ENCODE measurements at places on chromosomes 7 and 10.
A peak's percentile ranks its signal among the peaks of the same experiment; 100 is the strongest.

- DNase-seq: no peak
These were observed 11.7 kb downstream of the MAP3K8 start for GRCh38 chr10:30445711-30446110.

DNA sequence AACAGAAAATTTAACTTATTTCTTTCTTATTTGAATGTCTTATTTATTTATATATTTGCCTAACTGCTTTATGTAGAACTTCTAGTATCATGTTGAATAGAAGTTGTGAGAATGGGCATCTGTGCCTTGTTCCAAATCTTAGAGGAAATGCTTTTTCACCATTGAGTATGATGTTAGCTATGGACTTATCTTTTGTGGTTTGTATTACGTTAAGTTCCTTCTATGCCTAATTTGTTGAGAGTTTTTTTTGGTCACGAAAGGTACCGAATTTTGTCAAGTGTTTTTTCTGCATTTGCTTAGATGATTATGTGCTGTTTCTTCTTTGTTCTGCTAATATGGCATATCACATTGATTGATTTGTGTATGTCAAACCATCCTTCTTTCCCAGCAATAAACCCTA lies 161.0 kb upstream of the TRIM24 start:
- DNase-seq: no peak

DNA sequence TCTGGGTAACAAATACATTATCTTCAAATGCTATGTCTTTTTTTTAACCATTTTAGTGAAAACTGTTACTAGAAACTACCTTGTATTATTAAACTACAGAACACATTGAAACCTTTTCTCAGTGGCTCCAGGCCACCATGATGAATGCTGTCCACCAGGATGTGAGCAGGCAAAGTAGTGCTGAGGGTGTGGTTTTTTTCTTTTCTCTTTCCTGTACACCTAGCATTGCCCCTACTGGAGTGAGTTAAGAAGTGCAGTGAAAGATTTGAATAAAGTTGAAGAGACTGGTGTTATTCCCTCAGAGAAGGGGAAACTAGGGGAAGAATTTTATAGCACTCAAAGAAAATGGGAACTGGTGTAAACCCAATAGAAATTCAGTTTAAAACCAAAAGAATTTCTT lies 120.0 kb upstream of the SAMD8 start:
- DNase-seq: no peak

- no peak for DNase-seq
These were observed 99.7 kb downstream of the CCSER2 start for GRCh38 chr10:84427903-84428650.

- no peak for DNase-seq
These were observed 123.2 kb upstream of the LANCL2 start for GRCh38 chr7:55241958-55242357.

- no peak for DNase-seq
These were observed 7.7 kb downstream of the CREB3L2 start for GRCh38 chr7:137994216-137994615.

DNA sequence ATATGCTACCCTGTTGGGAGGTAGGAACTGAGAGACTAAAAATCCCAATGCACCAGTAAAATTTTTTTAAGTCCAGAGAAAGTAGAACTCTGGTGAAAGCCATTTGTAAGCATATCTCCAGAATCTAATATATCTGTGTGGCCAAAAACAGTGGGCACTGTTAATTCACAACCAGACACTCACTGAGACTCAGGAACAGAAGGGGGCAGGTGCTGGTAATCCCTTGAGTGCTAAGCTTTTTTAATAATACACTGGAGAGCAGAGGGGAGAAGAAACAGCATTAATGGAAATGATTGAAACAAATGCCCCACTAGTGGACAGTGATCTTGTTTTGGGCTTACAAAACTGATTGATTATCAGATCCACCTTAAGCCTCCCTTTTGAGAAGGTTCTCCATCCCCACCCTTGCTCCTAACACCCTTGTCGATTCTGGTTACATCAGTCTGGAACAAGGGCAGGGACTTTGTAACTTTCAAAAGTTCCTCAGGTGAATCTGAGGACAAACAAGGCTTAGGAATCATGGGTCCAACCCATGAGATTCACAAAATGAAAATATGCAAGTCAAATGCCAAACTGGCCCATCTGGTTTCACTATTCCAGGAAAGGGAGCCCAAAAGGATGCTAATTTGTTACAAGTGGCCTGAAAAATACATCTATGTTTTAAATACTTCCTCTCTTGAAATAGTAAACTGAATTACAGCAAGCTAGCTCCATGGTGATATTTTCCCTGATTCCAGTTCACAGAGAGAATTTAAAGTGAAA lies 29.7 kb downstream of the PLXNA4 start:
- DNase-seq: no peak

DNA sequence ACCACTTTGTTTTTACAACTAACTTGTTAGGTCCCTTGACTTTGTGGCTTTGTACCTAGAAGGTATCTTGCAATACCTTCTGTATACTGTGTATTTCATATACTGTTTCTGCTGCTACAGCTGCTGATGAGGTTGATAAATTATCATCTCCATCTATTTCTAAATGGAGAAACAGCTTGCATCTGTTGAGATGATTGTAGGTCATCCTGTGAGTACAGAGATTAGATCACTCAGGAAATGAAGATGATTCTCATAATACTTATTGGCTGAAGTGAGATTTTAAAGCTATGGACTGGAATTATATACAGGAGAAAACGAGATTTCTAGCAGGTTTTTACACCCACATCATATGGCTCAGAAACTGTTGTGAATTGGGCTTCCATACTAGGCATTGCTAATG lies 280.5 kb downstream of the KCND2 start:
- DNase-seq: no peak

- DNase-seq: no peak
These were observed 42.5 kb downstream of the CCDC71L start for GRCh38 chr7:106618480-106618879.

GRCh38 chr7:35565927-35566326 lies 129.0 kb downstream of the HERPUD2 start:
- no peak for DNase-seq

GRCh38 chr7:571096-571717 lies 51.6 kb upstream of the PDGFA start:
- DNase-seq: no peak

DNA sequence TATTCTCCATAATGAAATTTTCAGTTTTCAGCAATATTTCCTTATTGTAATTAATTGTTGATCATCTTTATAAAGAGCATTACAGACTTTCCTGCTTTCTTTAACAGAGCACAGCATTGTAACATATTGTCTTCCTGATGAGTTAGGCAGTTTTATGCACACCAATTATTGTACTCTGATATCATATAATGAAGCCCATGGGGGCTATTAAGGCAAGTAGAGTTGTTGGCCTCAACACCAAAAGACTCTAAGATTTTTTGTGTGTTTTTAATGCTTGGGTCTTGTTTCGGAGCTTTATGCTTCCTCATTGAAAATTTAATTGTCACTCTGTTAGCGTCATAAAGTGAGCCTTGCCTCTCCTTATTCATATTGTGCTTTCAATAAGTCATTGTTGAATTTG lies 49.2 kb upstream of the ARID5B start:
- DNase-seq: no peak

DNA sequence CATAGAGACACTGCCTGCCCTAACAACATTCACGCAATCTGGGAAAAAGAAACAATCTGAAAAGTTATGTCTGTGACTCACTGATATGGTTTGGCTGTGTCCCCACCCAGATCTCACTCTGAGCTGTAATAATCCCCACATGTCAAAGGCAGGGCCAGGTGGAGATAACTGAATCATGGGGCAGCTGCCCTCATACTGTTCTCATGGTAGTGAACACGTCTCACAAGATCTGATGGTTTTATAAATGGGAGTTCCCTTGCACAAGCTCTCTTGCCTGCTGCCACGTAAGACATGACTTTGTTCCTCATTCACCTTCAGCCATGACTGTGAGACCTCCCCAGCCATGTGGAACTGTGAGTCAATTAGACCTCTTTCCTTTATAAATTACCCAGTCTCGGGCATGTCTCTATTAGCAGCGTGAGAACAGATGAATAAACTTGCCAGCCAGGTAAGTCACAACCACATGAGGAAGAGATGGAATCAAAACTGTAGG lies 341.5 kb upstream of the AOAH start:
- DNase-seq: no peak

- no peak for DNase-seq
These were observed 64.5 kb downstream of the MCMBP start for GRCh38 chr10:119807960-119808697.

DNA sequence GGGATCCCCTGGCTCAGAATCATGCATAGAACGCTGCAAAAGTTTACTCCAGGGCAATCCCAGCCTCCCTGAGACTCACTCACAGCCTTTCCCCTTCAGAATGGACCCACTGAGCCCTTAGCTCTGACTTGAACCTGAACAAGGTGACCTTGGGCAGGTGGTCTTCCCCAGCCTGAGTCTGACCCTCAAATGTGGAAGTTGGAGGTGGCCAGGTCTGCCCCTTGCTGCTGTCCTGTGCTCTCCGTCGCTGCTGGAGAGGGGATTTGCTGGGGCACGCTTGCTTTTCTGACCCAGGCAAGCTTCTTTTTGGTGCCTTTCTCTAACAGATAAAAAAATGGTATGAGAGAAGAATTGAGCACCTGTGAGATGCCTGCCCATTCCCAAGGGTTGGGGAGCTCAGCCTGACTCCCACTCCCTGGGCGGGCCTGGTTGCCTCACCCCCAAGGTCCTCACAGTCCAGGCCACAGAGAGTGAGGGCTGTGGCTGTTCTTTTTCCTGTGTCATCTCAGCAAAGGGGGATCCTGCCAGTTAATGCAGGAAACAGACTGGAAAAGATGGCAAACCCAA lies 46.6 kb upstream of the IGFBP3 start:
- no peak for DNase-seq

DNA sequence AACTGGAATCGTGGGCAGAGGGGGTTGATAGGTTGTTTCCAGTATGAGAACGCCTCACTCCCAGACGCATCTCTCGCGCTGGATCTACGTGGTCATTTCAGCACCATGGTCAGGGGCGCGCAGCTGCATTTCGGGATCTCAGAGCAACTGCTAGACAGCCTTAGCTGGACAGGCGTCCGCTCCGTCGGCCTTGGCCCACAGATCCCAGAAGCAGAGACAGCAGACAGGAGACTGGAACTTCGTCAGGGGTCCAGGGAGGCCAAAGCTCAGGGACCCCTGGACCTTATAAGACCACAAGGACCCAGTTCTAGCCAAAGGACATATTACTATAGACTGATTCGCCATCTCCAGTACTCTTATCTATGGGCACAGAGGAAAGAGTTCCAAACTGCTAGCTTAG lies 5.3 kb downstream of the NEUROG3 start:
- DNase-seq: no peak

DNA sequence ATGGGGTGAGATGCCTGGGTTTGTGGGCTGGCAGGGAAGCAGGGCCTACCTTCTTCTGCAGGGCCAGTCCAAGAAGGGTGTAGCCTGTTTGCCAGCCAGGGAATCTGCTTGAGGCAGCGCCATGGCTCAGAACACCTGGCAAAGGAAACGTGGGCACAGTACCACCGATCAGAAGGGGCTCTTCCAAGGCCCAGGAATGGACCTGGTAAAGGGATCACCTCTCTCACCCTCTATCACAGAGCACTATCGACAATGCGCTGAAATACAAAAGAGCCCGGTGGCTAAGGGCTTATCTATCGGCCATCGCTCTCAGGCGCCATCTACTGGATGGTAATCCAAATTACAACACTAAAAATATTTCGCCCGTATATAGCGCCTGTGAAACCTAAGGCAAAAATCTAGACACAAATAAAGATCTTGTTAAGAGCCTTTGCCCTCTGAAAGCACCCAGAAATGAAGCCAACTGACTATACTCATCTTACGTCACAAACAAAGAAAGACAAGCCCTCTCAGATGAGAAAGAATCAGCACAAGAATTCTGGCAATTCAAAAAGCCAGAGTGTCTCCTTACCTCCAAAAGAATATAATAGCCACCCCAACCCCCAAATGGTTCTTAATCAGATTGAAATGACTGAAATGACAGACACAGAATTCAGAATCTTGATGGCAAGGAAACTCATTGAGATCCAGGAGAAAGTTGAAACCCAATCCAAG lies 217.8 kb upstream of the HPS1 start:
- DNase-seq: peak; percentile 14

- no peak for DNase-seq
These were observed 593.1 kb downstream of the SORCS1 start for GRCh38 chr10:106571192-106571946.

DNA sequence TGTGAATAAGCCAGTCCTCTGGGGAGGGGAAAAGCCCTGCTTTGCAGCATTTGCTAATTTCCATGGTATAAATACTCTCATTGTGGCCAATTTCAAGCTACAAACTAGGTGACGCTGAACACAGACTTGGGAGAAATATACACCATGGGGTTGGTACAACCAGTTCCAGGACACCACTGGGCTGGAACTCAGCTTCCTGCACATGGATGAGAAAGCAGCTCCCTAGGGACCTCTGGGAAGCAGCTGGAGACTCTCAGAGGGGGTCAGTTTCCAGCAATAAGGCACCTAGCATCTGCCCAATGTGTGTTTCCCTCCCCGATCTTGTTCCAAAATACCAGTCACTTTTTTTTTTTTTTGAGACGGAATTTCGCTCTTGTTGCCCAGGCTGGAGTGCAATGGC lies 56.8 kb upstream of the WDR11 start:
- DNase-seq: no peak

DNA sequence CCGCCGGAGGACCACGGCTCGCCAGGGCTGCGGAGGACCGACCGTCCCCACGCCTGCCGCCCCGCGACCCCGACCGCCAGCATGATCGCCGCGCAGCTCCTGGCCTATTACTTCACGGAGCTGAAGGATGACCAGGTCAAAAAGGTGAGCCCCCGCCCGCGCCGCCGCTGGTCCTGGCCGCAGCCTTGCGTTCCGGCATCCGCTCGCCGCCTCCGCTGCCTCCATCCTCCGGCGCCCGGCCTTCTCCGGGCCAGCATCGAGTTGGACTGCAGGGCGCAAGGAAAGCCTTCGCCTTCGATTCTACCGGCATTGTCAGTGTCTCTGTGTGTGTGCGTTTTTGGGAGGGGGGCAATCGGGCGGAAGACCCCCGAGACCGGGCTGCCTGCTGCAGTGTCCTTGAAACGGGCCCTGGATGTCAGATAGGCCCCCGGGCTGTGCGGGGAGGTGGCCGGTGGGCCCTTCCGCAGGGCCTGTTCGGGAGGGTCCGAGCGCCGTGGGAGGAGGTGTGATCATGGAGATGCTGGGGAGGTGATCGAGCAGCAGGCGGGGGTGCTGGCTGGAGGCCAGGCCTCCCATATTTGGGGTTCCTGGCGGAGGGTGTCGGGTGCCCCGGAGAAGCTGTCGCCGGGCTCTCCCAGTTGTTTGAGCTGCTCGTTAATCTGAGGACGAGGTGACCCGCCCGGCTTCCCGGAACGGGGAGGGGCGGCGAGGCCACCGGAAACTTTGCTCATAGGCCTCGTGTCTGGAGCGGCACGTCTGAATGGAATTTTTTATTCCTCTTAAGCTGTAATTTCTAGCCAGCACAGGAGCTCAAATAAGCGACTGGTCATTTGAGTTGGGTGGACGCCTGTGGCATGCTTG lies 40.8 kb downstream of the HK1 start:
- DNase-seq: peak; percentile 68
